Thoracic aorta (tissue), 2 donors: ENCODE measurements at places on chromosomes 16 and 17. TPM values are rescaled to one million over a fixed set of nuclear protein-coding genes. Genes with fewer than 3 reads are reported as not detected.

Gene CSH2
- total RNA-seq, result not detected

Gene PPP1R1B
- 2.1 TPM for total RNA-seq

Gene TMC7
- 0.49 TPM for total RNA-seq

Gene COX11
- 61.7 TPM for total RNA-seq

Gene KRTAP4-9
- not detected for total RNA-seq

DNA sequence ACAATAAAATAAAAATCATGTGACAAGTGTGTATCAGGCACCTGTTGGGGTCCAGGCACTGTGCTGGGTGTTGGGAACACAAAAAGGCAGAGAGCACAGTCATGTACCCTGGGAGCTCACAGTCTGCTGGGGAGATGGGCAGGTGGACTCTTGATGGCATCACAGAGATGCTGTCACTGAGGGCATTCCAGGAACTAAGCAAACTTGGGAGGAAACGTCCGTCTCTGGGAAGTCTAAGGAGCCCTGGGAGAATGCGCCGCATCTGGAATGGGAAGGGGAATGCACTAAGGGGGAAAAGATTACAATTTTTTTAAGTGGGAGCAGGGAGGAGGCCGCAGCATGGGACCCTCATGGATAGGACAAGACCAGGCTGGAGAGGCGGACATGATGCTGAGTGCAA is 80.9 kb upstream of the ZNF423 start:
- no peak for DNase-seq

DNA sequence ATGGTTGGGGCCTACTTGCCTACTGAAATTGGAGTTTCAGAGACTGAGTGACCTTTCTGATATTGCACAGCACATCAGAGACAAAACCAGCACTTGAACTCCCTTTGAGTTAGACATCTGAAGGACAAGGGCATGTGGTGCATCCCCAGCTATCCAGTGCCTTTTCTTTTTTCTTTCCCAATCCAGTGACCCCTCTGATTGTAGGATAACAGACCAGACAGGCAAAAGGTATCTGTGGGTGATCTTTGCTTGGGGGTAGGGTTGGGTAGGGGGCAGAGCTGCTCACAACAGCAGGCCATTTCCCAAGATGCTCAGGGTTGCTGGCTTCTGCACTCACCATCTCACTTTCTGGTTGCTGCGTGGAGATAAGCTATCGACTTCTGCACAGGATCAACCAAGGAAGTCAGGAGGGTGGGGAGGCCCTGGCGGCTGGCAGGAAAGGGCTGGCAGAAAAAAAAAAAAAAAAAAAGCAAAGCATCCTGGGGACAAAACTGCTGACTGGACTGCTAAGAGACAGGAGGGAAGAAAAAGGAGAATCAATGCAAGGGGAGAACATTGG is 42.2 kb downstream of the HOXB1 start:
- no peak for DNase-seq

- peak; percentile 71 for DNase-seq
Measured at GRCh38 chr17:77409282-77410161, 268.8 kb downstream of the SEC14L1 start.

DNA sequence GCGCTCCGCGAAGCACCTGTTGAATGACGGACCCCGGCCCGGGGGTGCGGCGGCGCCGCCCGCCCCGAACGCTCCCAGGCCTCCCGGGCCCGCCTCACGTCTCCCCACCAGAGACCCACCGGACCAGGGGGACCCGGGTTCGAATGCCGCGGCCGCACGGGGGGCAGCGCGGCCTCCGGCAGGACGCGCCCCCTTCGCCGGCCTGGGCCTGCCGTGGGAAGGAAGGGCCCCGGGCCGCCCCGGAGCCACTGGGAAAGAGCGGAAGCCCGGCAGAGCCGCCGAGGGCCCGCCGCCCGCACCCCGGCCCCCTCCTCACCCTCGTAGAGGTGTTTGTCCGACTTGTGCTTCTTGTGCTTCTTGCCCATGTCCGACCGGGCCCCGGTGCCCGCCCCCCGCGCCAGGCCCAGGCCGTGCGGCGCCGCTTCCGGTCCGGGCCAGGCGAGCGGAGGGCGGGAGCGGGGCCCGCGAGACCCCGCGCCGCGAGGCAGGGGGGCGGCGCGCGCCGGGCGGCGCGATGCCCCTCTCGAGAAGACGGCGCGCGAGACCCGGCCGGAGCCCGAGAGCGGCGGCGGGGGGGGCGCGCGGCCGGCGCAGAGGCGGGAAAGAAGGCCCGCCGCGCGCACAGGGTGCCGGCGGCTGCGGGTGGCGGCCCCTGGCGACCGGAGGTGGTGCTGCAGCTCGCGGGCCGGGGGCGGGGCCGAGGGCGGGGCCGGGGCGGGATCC is at the start of gene BRD7:
Gene BRD7, minus strand, starts transcription at position 579 of the 723 bp plus-strand sequence. Its CDS starts 214 bp downstream, at position 365.
- DNase-seq, result no peak

- DNase-seq, result no peak
Measured at GRCh38 chr17:72511242-72511641, 390.4 kb downstream of the SOX9 start.

GRCh38 chr16:5056352-5056751 is 9.4 kb downstream of the C16orf89 start:
- no peak for DNase-seq

DNA sequence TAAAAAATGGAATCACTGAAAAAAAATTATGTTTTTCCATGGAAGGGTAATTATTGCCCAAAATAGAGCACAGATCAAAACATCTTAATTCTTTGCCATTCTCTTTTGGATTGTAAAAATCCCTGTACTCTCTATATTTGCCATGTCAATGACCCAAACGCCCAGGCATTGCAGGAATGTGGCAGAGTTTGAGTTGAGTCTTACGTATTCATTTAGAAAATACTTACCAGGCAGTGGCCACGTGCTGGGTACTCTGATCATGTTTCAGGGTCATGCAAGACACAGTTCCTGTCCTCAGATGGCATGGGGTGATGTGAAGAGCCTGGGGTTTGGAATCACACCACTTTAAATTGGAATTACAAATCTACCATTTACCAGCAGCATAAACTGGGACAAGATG is 267.7 kb downstream of the ABCC12 start:
- no peak for DNase-seq

GRCh38 chr16:9053006-9053601 is 38.3 kb upstream of the HAPSTR1 start:
- DNase-seq, result peak; percentile 20

GRCh38 chr17:60535382-60536279 is 9.6 kb upstream of the APPBP2 start:
- DNase-seq, result no peak

DNA sequence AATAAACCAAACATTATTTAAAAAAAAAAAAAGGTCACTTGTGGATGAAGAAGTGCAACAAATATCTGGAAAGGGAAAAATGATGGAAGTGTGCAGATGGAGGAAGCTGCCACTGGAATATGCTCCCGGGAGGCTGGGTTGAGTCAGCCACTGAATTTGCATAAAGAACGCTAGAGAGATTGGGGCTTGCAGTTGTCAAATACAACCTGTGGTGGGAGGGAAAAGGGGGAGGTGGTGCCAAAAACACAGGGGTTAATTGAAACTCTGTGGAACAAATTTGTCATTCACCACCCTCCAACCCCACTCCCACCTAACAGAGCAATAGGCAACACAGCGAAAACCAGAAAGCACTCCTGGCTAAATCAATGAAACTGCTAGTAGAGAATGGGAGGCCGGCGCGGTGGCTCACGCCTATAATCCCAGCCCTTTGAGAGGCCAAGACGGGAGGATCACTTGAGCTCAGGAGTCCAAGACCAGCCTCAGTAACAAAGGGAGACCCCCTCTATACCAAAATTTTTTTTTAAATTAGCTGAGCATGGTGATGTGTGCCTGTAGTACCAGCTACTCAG is 37.6 kb upstream of the RPL38 start:
- DNase-seq, result no peak

- no peak for DNase-seq
Measured at GRCh38 chr17:32636598-32637218, 149.9 kb downstream of the CDK5R1 start.

DNA sequence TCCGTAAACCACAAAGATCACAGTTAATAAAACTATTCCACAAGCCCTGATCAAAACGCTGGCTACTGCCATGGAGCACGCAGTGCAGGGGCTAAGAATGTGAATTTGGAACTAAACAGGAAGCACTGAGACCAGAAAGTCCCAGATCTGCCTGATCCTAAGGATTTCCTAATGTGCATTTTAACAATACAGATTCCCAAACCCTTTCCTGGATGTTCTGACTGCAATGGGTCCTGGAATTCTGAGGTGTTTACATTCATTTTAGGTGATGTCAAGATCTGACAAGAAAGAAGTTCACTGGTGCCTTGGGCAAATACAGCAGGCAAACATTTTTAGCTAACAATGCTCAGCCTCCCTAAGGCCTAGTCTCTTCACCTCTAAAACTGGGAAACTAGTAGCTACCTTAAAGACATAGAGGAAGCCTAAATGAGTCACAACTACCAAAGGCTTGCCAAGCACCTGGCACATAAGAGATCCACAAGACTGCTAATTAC is 10.3 kb downstream of the NSMCE1 start:
- DNase-seq, result no peak
